ENCODE measurements at places on chromosomes 5 and 9. TPM values are rescaled to one million over a fixed set of nuclear protein-coding genes. Genes with fewer than 3 reads are reported as not detected.
A peak's percentile ranks its signal among the peaks of the same experiment; 100 is the strongest.

DNA sequence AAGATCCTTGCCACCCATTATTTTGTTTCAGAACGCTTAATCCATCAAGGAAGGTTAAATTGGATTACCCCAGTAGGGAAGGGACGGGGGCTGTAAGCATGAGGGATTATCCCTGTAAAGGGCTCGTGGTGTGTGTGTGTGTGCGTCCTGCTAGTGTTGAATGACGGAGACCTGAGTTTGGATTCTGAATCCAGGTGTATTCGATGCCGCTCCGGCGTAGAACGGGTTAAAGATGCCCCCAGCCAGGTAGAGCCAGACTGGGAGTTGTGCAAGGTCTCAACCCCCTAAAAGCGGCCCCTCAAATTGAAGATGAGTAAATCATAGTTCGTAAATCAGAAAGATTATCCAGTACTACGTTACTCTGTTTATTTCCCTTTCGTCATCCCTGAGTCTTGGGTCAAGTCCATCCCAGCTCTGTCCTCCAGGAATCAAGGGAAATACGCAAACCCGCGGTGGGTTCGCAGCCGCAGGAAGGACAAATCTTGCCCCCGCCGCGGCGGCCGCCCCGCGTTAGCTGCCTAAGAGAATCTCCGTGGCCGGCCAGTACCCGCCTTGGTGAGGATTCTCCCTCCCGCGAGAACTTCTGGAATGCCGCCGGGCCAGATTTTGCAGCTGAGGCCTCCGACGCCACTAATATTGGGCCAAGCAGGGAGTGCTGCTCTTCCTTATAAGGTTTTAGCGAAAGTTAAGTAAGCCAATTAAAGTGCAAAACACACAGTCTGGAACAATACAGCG is 586 bp upstream of the MTAP start:
- DNase-seq = peak; percentile 85

- DNase-seq = no peak
Measured at GRCh38 chr9:68495247-68495646, 45.4 kb downstream of the TMEM252 start.

GRCh38 chr9:9557804-9558334 is 1054.9 kb downstream of the PTPRD start:
- DNase-seq = no peak

DNA sequence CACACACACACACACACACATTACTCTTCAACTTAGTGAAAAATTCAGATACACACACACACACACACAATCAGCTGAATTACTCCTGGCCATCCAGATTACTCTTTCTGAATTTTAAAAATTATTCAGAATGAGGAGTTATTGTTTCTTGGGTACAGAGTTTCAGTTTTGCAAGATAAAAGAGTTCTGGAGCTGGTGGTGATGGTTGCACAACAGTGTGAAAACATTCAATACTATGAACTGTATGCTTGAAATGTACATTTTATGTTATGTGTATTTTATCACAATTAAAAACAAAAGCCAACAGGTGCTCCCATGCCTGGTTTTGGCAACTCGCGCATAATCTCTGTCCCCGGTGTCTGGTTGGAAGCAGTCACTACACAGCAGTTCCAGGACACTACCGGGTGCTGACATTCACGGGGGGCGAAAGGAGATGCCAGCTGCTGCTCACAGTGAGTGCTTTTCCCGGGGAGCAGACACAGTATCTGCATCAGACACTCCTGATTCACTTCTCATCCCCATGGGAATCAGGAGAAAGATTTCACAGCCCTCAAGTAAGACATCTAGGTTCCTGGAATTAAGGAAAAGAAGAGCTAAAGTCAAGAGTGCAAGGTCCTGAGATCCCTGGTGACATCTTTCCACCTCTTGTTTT is 55.7 kb downstream of the LHFPL2 start:
- no peak for DNase-seq

- no peak for DNase-seq
Measured at GRCh38 chr5:96720408-96720807, 58.2 kb downstream of the CAST start.

DNA sequence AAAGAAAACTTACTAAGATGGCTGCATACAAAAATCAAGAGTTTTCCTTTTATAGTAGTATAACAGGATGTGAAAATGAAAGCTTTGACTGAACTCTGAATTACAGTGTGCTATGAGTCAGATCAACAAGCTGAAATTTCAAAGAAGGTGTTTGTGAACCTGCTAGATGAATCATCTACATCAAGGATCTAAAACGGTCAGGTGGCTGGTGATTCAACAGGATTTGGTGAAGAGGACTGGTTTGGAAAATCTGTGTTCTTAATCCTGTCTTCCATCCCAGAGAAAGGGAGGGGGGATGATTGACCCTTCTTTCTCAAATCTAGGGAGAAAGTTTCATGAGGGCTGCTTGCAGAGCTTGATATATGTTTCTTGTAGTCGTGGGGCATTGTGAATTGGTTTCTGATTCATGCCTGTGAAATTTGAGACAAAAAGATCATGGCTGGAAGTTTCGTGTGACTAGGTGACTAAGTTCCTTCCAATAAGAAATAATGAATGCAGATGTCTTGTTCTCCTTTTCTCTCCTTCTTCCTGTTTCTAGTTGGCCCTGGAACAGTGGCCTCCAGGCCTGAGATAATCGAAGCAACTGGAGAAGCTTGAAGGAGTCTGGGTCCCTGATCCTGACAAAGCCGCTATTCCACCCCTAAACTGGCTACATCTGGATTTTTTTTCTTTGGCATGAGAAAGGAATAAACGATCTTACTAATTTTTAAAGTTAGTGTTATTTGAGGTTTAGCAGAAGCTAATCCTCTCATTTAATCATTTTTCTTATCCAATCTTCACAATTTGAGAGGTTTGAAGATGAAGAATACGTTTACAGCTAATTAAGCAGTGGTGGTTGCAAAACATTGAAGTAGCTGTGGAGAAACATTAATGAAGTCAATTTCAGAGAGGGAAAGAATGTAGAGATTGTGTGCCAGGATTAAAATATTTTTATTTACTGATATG is 67.2 kb downstream of the MRPS30 start:
- peak; percentile 77 for DNase-seq

PCDHGA7 gene
- 1.3 TPM for total RNA-seq

LEAP2 gene
- total RNA-seq = 0.17 TPM

All from dermis blood vessel endothelial cell (primary cell).